ENCODE measurements at places on chromosomes 1 and 21. TPM values are rescaled to one million over a fixed set of nuclear protein-coding genes. Genes with fewer than 3 reads are reported as not detected.
A peak's percentile ranks its signal among the peaks of the same experiment; 100 is the strongest.

Gene LIN9
- polyA plus RNA-seq, result 6.6 TPM

Gene ACTL8
- not detected for polyA plus RNA-seq

Gene AMY1C
- not detected for polyA plus RNA-seq

Gene S100A5
- polyA plus RNA-seq, result not detected

Gene REN
- polyA plus RNA-seq, result 0.21 TPM

DNA sequence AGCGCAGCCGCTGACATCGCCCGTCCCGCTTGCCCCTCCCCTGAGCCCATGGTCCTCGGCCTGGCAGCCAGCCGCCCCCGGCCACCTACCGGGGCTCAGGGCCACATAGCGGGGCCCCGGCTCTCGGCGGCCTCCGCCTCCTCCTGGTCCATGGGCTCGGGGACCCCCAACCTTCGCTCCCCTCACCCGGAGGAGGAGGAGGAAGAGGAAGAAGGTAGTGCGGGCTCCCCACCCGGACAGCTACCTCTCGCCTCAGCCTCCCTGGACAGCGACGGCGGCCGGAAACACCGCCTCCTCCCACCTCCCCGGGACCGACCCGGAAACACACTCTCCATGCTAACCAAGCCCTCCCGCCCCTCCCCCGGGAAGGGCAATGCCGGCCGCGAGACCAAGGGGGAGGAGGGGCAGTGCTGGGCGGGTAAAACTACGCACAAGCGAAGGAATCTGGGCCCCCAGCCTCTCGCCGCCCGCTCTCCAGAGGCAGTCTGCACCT is at the start of gene KIAA0319L:
Gene KIAA0319L (minus strand): TSS at position 286 of the 493 bp plus-strand sequence. CDS start 2,912 bp downstream, outside the sequence.
- no peak for DNase-seq

DNA sequence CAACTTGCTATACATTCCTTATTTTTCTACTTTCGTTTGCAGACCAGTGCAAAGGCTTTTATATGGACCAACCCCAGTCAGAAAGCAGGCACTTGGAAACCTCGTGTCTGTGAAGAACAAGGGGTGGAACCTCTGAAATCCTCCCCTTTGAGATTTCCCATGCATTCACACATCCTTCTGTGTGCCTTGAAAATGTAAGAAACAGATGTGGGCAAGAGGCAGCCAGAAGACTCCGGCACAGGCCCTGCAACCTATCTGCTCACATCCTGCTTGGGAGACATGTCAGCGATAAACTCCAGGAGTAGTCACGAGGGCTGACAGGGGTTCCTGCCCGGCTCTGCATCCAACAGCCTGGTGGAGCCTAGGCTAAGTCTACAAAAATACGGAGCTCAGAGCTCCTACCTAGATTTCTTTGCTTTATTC is 42.5 kb downstream of the ETS2 start:
- DNase-seq, result peak; percentile 68

DNA sequence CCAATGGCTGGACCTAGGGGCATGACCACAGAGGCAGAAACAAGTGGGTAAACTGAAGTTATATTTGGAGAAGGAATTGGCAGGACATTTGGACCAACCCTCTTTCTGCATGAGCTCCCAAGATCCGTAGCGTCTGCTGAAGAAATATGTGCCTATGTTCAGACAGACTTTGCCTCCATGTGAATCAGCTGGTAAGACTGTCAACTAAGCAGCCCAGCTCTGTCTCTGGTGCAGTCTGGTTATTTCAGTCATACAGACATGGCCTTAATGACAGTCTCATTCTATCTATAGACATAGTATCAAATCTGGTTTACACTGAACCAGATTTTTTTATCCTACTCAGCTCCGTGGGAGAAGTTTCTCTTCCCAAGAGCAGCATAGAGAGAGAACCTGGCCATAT is 63.1 kb upstream of the PBX1 start:
- no peak for DNase-seq

DNA sequence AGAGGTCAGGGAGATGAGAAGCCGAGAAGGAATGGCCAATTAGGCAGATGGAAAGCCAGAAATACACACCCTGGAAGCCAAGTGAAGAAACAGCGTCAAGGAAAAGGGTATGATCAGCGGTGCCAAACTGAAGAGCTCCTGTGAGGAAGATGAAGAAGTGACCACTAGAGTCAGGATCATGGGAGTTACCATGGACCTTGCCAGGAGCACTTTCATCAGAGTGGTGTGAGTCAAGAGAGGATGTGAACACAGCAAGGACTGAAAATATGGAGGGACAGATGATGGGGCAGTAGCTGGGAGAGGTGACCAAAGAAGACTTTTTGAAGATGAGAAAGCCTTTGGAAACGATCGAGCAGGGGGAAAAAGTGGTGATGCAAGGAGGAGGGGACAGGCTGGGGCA is 50.4 kb downstream of the CD34 start:
- DNase-seq, result no peak

- no peak for DNase-seq
Measured at GRCh38 chr1:20210736-20211460, 24.6 kb upstream of the PLA2G2C start.

DNA sequence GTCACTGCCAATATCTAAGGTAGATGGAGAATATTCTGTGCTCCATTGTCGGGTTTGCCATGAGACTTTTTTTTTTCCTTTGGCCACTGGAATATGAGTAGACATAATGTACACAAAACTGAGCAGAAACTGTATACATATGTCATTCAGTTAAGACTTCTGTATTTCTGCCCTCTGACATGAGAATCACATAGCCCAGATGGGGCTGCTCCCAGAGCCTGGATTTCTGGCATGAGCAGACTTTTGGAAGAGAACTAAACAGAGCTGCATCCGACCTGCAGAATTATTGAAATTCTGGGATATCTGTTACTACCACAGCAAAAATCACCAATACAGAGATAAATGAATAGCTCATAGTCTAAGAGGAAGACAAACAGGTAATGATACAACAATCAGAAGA is 62.3 kb downstream of the DAB1 start:
- no peak for DNase-seq

- DNase-seq, result peak; percentile 75
Measured at GRCh38 chr1:109299558-109300343, 7.1 kb downstream of the MYBPHL start.

DNA sequence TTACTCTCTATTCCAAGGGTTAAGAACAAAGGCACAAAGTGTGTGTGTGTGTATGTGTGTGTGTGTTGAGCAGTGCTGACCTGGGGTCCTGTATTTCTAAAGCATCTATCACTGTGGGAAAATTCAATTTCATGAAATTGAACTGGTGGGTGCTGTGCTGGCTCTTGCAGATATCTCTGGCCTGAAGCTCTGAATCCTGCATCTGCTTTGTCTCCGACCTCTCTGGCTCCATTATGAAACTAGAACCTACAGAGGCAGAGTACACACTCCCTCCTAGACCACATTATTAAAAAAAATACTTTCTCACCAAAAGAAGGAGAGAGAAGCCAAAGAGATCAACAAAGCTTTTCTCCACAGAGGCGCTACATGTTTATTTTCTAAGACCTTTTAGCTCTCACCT is 88.4 kb upstream of the PDE4B start:
- DNase-seq, result no peak

DNA sequence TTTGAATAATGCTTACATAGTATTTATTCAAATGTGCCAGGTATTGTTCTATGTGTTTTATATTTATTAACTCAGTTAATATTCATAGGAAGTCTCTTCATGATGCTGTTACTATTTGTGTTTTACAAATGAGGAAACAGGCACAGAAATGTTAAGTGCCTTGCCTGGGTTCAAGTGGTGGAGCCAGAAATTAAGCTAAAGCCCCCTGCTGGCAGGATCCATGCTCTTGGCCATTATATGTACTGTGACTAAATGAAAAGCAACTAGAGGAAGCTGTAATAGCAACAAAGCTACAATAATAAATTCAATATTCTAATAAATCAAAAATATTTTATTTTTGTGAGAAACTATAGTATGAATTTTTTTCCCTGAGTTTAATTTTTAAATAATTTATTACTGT is 30.0 kb downstream of the IARS2 start:
- DNase-seq, result no peak

DNA sequence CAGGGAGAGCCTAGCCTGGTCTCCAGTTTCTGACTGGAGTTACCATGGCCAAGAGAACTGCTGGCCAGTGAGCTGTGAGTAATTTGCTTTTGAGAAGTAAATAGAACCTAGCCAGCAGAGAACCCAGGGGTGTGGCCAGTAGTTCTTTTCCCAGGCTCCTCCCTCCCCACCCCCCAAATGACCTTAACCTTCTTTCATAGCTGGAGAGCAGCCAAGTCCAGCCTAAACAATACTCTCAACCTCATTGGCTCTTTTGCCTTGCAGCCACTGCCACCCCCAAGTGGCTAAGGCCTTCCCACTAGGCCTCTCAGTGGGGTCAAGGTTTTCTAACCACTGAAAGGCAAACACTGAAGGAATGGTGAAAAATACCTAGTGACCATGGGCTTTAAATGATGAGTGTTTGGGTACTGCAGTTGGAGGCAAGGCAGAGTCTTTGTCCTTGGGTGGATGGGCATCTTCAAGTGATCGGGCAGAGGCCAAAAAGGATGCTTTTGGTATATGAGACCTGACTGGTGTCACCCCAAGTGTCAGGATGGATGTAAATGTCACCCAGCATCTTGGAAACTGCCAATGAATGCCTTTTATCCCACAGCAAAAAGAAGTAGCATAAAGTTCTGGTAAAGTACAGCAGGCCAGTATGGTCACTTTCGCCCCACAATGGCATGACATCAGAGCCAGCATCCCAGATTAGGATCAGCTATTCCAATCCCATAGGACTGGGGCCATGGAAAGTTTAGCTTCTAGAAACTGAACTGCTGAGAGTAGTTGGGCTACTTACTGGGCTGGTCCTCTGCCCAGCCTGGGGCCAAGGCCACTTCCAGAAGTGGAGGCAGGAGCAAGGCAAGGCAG is 3.5 kb upstream of the PIGV start:
- no peak for DNase-seq
